ENCODE measurements at places on chromosomes 11 and 22.

- DNase-seq, result no peak
Observed at GRCh38 chr11:83007477-83007876, 64.2 kb downstream of the RAB30 start.

- no peak for DNase-seq
Observed at GRCh38 chr11:64060263-64060860, 24.6 kb downstream of the FLRT1 start.

DNA sequence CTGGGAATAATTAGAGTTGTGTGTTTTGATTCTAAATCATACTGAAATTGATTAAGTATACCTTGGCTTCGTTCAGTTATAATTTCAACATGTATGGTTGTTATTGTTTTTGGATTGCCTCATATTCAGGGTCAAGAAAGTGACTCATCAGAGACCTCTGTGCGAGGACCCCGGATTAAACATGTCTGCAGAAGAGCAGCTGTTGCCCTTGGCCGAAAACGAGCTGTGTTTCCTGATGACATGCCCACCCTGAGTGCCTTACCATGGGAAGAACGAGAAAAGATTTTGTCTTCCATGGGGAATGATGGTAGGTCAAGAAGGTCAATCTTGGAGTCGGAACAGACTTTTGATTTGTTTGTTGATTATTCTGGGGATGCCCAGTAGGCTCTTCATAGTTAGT is 40.4 kb downstream of the KMT2A start:
- DNase-seq, result no peak

- no peak for DNase-seq
Observed at GRCh38 chr11:35785287-35786167, 123.0 kb downstream of the TRIM44 start.

DNA sequence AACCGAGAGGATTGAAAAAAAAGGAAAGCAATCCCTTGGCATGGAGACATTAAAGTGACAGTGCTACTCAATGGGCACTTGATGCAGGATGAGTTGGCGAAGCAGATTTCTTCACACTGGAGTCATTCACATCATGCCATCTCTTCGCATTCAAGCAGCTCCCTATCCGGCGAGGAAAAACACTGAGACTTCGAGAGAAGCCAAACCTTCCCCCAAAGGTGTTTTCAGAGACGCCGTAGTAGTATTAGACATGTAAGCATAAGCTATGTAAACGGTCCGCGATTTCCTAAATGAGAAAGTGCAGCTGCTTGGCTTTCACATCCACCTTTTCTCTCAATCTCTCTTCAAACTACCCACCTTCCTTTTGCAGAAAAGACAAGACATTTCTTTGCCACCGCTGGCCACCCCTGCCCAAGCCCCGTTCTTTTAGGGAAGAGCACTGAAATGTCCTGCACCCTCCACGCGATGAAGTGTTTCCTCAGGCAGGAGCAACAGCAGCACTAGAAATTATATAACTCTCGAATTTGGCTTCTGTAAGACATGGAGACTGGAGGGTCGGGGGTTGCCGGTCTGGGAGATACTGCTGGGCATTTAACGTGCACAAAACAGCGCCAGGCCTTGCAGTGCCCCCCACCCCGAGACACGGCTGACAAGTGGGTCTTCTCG is at the start of gene DLG2:
TSS of gene DLG2 (minus strand) at position 13 of the 666 bp plus-strand sequence.
- DNase-seq, result no peak

DNA sequence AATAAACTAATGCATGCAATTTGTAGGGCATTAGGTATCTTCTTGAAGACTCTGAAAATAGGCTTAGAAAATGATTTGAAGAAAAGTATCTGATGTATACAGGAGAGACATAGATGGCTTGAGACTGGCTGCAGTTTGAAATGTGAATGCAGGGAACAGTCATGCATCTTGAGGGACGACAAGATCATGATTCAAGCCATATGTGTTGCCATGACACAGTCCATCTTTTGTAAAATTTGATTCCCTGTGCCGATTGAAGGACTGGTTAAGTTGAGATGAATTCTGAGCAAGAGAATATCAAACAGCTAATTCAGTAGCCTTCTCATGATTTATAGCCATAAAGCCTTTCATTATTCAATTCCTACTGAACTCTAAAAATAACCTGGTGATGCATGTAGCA is 231.6 kb downstream of the CASP12 start:
- no peak for DNase-seq

- no peak for DNase-seq
Observed at GRCh38 chr11:75554258-75555022, 7.6 kb upstream of the SERPINH1 start.

GRCh38 chr11:132451942-132452601 is 1080.2 kb downstream of the OPCML start:
- DNase-seq, result no peak

GRCh38 chr22:17380359-17381087 is 11.3 kb downstream of the CECR2 start:
- no peak for DNase-seq

- no peak for DNase-seq
Observed at GRCh38 chr22:47059701-47060161, 297.3 kb downstream of the TBC1D22A start.

DNA sequence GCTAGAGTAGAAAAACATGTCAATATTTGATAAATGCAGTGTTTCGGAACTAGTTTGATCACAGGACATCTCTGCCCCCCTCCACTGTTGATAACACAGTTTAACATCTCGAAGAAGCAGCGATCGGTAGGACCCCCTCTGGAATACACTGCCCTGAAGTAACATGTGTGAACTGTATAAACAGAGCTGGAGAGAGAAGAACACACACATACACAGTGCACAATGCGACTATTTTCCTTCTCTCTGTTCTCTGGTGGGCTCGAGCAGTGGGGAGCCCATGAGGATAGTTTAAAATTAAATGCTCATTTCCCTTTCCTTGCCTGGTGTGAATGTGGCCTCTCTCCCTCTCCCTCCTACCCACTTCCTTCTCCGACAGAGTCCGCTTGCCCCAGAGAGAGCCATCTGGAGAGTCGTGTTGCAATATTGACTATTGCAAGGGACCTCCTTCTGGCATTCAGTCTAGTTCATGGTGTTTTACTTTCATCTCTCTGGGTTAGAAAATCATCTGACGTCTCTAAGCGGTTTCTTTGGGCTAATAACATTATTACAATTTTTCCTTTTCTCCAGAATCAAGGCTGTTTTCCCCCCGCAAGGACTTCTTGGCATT is 51.6 kb upstream of the BARX2 start:
- DNase-seq, result no peak

DNA sequence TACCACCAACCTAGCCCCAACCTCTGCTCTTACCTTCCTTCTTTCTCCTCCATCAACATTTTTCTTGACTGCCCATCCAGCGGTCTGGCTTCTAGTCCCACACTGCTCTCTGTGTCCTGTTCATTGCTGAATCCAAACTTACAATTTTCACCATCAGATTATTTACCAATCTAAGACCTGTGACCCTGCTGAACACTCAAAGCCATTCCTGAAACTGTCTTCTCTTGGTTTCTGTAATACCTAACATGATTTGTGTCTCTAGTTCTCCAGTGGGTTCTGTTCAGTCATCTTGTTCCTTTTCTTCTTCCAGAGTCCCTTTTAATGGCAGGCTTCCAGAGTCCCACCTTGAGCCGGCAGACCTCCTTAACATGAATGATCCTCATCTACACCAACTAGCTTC is 24.1 kb downstream of the RRAS2 start:
- no peak for DNase-seq

DNA sequence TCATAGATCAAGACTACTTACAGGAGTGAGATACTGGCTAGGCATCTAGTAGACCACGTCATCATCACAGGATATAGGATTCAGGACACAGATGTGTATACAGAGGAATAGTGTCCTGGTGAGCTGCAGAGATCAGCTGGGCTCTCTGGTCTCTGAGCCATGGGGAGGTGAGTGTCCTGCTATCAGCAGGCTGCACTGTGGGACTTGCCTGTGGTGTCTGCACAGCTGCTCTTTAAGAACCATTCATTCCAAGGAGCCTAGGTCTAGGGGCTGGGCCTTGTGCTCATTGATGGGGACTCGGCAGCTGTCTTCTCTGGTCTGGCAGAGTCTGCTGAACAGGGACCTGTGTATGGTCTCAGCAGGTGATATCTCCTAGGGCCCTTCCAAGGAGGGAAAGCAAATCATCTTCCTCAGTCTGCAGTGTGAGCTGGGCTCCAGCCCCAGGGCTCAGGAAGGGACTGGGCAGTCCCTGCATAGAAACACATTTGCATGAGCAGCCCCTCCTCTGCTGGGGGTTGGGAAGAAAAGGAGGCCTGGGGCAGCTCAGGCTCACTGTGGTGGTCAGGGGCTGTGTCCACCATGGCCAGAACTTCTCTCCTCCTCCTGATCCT is 66.1 kb upstream of the VPREB1 start:
- no peak for DNase-seq

DNA sequence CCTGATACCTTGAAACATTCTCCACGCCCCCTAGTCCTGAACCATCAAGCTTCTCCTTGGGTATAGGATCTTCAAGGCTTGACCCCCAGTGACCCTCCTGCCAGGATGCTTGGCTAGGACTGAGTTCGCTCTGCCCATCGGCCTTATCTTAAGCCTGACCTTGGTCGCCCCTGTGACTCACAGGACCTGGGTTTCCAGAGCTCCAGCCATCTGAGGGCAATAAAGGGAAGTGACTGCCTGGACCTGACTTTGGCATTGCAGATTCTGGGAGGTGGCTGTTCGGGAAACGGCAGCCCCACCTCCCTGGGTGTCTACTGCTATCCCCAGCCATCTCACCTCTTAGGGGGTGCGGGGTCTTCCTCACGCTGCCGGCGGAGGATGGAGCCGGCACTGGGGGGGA is 15.4 kb downstream of the CARD10 start:
- no peak for DNase-seq

GRCh38 chr11:82043316-82043715 is 690.3 kb downstream of the FAM181B start:
- no peak for DNase-seq

DNA sequence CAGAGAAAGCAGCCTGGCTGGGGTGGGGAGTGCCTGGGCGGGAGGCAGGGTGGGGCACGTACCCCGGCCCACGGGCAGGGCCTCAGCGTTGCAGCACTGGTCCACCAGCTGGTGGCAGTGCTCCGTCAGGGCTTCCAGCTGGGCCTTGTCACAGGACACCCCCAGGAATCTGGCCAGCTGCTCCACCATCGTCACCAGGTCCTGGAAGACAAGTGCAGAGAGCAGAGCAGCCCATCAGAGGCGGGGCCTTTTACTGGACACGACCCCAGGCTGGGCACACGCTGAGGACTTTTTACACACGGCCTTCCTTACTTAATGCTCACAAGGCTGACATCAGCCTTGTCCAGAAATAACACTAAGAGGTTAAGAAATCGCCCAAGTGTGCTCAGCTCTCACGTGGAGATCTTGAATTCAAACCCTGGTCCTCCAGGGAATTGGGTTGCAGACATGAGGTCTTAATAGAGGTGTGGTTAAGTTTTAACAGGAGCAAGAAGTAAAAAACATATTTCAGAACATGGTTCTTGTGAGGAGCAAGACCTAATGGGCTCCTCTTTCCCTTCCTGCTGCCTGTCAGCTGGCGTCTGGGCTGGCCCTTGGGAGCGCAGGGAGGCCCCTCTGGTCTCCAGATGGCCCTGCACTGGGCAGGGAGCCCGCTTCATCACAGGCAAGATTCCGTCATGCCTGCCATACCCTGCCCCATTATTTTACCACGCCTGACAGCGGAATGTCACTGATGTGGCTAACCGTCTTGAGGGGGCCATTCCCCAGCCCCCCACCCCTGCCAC is 17.1 kb upstream of the EFCAB6 start:
- DNase-seq, result no peak
